ENCODE measurements at places on chromosomes 3 and 15.

- DNase-seq: no peak
Observed at GRCh38 chr3:131091768-131092167, 65.1 kb downstream of the NEK11 start.

GRCh38 chr3:112109322-112109721 lies 23.1 kb downstream of the C3orf52 start:
- no peak for DNase-seq

DNA sequence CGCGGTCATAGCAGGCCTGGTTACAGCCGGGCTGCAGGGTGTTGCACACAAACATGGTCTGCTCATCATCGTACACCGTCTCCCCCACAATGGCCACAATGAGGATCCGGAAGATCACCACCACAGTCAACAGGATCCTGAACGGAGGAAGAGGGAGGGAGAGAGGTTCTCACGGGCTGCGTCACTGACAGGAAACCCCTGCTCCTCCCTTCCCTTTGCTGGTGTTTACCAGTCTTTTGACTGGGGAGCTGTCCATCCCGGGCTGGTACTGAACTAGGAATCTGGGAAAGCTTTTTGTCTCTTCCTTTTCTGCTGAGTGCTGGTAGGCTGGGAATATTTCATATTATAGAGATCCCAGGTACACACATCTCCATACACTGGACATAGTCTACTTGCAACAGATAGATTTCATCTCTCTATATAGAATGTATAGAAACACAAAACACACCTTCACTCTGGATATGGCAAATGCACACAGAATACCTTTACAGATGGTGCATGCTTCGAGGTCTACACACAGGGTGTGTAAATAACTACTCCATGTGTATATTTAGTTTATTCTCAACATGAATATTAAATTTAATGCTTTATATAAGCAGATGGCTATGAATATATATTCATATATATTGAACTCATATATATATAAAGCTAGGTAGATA lies 1.4 kb downstream of the GJD2 start:
- no peak for DNase-seq

- no peak for DNase-seq
Observed at GRCh38 chr3:69784954-69785514, 45.8 kb downstream of the MITF start.

GRCh38 chr3:182393830-182394367 lies 399.4 kb upstream of the ATP11B start:
- no peak for DNase-seq

DNA sequence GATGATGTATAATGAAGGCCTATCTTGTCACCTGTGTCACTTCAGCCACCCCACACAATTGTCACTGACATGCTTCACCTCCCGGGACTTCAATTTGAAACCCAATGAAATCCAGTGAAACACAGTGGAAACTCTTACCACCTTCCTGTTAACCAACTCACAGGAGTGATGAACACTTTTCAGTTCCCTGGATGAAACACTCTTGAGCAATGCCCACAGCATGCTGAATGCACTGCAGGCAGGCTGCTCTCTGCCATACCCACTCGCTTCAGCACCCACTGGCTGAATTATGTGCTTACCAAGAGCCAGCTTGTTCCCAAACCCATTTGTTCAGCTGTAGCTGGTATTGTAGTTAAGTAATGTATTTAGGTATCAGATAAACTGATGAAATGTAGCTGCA lies 47.0 kb downstream of the MAP2K1 start:
- no peak for DNase-seq

DNA sequence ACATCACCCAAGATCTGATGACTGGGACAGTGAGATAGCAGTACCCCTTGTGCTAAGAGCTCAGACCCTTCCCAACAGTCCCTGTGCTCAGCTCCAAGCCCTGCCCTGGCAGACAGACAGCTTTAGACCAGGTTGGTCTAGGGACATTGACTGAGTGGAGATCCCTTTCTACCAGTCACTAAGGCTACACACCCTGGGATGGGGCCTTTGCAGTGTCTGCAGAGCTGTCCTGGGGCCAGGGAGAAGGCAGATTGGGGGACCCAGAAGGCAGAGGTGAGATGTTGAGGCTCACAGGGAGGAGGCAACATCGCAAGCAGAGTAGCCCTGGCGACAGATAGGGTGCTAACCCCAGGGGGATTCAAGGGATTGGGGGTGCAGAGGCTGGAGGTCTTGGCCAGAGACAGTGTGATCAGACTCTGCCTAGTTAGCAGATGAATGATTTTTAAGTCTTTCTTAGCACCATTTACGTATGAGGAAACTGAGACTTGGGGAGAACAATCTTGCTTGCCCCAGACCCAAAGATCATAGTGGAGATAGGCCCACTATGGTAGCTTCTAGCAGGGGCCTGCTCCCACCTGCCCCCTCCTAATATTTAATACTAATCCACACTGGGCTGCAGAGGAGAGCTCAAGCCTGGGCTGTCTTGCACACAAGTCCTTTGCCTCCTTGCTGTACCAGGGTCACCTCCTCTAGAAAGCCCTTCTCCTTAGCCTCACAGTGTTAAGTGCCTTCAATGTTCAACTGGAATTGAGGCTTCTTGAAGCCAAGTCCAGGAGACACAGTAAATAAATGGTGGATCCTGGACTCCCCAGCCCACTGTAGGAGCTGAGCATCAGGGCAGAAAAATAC lies 32.6 kb downstream of the HMCES start:
- no peak for DNase-seq

- DNase-seq: no peak
Observed at GRCh38 chr15:35603301-35603700, 57.3 kb upstream of the DPH6 start.

- no peak for DNase-seq
Observed at GRCh38 chr3:21216598-21216997, 534.4 kb downstream of the ZNF385D start.

- DNase-seq: no peak
Observed at GRCh38 chr3:46662771-46663551, 30.5 kb downstream of the ALS2CL start.

DNA sequence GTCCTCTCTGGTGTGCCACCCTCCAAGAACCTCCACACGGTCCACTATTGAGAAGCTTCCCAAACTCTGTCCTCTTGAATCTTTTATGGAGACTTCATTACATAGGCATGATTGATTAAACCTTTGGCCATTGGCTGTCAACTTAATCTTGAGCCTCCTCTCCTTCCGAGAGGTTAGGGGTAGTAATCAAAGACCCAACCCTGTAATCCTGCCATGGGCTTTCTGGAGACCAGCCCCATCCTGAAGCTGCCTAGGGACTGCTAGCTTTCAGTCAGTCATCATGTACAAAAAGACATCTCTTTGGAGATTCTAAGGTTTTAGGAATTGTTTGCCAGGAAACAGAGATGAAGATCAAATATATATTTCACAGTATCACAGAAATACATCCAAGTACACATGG lies 37.0 kb downstream of the APH1B start:
- no peak for DNase-seq

GRCh38 chr3:39088889-39089288 lies 18.5 kb downstream of the GORASP1 start:
- no peak for DNase-seq

GRCh38 chr15:66482539-66482938 lies 15.0 kb downstream of the SNAPC5 start:
- no peak for DNase-seq

DNA sequence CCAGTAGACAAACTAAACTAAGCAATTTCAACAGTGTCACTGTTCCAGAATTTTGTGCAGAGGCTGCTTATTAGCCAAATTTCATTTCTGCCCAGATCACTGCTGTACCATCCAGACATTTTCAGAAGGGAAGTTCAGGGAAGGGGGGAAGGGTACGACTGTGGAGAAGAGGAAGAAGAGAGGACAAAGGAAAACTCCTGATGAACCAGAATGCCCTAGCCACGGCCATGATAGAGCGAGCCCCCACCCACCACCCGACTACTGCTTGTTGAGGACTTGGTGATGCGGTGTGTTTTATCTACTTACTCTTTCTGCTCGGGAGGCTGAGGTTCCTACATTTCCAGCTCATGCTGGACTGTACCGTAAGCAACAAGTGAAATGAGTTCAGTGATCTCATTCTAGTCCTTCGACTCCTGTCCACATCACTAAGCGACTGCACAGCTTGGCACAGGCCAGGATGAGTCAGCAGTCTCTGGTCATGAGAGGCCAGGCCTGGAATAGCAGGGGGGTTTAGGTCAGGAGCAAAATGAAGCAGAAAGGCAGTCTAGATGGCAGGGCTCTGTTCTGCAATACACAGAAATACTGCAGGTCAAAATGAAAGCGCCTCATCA lies 330.8 kb downstream of the TIGIT start:
- DNase-seq: no peak

DNA sequence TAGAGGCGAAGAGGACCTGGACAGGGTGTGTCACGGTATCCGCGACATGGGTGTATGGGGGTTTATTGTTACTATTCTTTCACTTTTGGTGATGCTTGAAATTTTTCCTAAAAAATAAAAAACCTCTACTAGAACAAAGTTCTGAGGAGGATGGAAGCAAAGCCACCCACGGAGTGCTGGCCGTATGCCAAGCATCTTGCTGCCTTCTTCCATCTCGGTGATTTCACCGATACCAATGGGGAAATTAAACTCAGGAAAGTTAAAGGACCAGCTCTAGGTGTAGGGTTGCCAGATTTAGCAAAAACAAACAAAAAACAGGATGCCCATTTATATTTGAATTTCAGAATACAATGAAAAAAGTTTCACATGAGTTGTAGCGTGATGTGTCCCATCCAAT lies 33.9 kb downstream of the SMAD6 start:
- no peak for DNase-seq

DNA sequence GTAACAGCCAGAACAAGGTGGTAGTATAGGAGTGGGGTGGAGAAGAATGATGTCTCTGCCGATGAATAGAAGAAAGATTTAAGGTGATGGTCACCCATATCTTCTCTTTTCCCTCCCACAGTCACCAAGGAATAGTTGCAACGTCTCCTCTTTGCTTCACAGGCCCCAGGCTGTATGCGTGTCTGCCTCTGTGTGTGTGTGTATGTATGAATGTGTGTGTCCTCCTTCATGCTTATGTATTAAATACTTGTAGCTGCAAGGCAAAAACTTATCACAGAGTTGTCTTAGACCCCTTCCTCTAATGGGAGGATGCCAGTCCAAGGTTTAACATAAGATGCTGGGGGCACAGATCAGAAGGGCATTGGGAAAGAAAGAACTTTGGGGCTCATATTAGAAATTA lies 19.1 kb upstream of the BNC1 start:
- no peak for DNase-seq

- no peak for DNase-seq
Observed at GRCh38 chr3:156151824-156152428, 31.5 kb downstream of the KCNAB1 start.

GRCh38 chr15:82763361-82764116 lies 42.3 kb downstream of the FSD2 start:
- DNase-seq: no peak

GRCh38 chr3:105332961-105333360 lies 33.7 kb upstream of the ALCAM start:
- no peak for DNase-seq

GRCh38 chr3:195508185-195508584 lies 34.9 kb downstream of the PPP1R2 start:
- no peak for DNase-seq

- no peak for DNase-seq
Observed at GRCh38 chr15:57553526-57553925, 38.2 kb upstream of the MYZAP start.
